ENCODE measurements at places on chromosomes 1 and 21. TPM values are rescaled to one million over a fixed set of nuclear protein-coding genes. Genes with fewer than 3 reads are reported as not detected.

DNA sequence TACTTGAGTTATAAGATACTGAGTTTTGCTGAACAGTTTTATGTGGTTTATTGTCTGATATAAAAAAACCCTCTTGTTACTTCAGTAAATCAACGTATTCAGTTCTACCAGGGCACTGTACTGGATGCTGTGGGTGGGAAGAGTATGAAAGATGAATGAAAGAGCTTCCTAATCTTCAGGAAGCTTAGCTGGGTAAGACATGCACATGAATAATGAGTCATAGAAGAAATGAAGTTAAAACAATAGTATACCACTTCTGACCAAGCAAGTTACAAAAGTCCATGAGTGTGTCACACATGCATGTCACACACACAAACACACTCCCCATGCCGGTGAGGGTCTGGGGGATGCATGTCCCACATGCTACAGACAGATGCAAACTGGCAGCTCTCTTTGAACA lies 105.9 kb downstream of the SIPA1L2 start:
- peak; percentile 37 for DNase-seq

- no peak for DNase-seq
Observed at GRCh38 chr21:37165586-37165985, 92.5 kb downstream of the TTC3 start.

Gene B3GALT5
- not detected for total RNA-seq

DNA sequence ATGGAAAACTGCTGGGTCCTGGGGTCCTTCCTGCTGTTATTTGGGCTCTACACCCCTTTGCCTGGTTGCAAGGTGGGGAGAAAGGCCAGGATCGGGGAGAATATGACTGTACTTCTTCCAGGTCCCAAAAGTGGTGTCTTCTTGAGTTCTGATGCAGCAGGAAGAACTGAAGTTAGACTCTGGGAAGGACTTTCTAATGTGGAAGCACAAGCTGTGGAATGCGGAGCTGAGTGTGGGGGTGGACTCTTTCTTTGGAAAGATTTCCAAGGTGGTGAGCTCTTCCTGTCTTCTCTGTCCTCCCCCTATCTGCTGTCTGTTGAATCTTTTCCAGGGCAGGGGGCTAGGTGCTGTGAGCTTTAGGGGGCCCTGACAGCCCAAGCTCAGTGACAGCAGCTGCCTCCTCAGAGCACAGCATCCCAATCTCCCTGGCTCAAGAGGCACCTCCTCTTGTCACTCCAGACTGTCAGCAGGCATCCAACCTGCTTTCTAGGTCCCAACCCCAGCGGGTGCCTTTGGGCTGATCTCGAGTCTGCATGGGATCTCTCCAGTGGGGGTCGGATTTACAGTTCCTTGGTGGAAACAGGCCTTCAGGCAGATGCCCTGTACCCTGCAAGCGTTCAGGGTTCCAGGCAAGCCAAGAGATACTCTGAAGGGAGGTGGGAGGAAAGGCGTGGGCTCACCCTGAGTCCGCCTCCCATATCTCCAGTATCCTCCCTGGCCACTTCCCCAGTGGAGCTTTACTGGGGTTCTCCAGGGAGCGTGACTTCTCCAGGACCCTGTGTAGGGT lies 23.2 kb downstream of the ADORA1 start:
- DNase-seq = no peak

GRCh38 chr21:46151261-46151988 lies 4.0 kb downstream of the FTCD start:
- no peak for DNase-seq

- DNase-seq = no peak
Observed at GRCh38 chr1:75475696-75476095, 135.2 kb downstream of the SLC44A5 start.

Gene CA6
- not detected for total RNA-seq

- no peak for DNase-seq
Observed at GRCh38 chr1:228155596-228156514, 6.1 kb downstream of the GJC2 start.

GRCh38 chr1:67214420-67215174 lies 48.3 kb downstream of the IL23R start:
- DNase-seq = peak; percentile 48

GRCh38 chr21:38843806-38844503 lies 38.2 kb downstream of the ETS2 start:
- DNase-seq = peak; percentile 83

DNA sequence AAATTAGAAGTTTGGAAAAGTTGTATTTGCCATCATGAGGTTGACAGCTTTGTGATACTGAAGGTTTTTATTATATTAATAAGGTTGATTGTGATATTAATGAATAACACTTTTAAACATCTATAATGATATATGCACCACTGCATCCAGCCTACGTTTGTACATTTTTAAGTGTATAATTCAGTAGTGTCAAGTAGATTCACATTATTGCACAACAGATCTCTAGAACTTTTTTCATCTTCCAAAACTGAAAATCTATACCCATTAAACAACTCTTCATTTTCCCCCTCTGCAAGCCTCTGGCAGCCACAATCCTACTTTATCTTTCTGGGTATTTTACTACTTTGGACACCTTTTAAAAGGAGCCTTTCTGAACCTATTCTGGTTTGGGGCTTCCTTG lies 37.2 kb upstream of the ZMYM4 start:
- no peak for DNase-seq

- DNase-seq = no peak
Observed at GRCh38 chr1:172949096-172949495, 101.6 kb downstream of the TNFSF18 start.

Gene KCNK1
- total RNA-seq = 2.9 TPM

GRCh38 chr1:235136111-235136510 lies 7.5 kb upstream of the TOMM20 start:
- no peak for DNase-seq

GRCh38 chr1:31476891-31477846 lies 64.2 kb downstream of the SERINC2 start:
- DNase-seq = no peak

Gene EFNA1
- 0.16 TPM for total RNA-seq

Measured in fibroblast of the aortic adventitia (primary cell).